ENCODE measurements at places on chromosomes 4 and X. TPM values are rescaled to one million over a fixed set of nuclear protein-coding genes. Genes with fewer than 3 reads are reported as not detected.

The CAPN6 gene
- polyA plus RNA-seq, result not detected

The NAT8L gene
- 0.02 TPM for polyA plus RNA-seq

The PPEF2 gene
- polyA plus RNA-seq, result not detected

The LANCL3 gene
- polyA plus RNA-seq, result not detected

The AADAT gene
- polyA plus RNA-seq, result 9.7 TPM

The GNL3L gene
- 21.1 TPM for polyA plus RNA-seq

The RASSF6 gene
- polyA plus RNA-seq, result not detected

The BEX2 gene
- 1.2 TPM for polyA plus RNA-seq

The CT45A2 gene
- polyA plus RNA-seq, result not detected

The PGAM4 gene
- polyA plus RNA-seq, result 0.53 TPM

The SPANXN3 gene
- not detected for polyA plus RNA-seq
